ENCODE measurements at places on chromosomes 2 and 18.

- no peak for DNase-seq
Observed at GRCh38 chr18:44917216-44918141, 236.8 kb downstream of the SETBP1 start.

DNA sequence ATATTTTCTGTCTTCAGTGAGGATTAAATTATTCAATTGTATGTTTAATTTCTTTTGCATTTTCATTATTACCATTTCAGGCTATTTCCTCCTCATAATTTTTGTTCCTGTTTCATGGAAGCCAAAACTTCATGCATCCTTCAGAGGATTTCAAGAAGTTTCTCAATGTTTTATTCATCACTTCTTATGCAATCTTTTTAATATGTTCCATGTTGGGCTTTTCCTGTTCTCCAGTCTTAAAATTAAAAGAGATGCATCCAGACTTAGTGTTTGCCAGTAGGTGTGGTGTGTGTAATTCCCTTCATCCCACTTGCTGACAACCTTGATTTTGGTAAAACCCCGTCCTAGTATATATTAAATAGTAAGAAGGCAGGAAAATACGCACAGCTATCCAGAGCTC lies 190.0 kb downstream of the EN1 start:
- DNase-seq, result no peak

- DNase-seq, result no peak
Observed at GRCh38 chr2:222024932-222025880, 273.6 kb downstream of the PAX3 start.

GRCh38 chr2:106339132-106339531 lies 129.1 kb downstream of the RGPD3 start:
- DNase-seq, result no peak

DNA sequence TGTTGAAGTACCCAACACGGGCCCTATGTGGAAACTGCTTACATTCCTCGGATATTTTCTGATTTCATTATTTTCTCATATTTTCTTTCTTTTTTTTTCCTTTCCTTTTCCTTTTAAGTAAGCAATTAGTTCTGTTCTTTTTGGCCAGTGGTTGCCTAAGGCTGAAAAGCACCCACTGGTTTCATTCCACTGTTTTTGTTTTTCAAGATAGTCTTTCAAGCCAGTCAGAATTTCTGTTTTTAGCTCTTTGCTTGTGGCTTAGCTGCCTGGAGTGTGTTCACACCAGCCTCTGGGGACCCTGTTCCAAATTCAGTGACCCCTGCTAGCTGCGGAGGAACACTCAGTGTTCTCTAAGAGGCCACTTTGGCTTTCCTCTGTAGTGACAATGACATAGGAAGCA lies 73.6 kb downstream of the NRP2 start:
- DNase-seq, result no peak

- no peak for DNase-seq
Observed at GRCh38 chr18:22408059-22408458, 9.7 kb downstream of the CTAGE1 start.

Measured in CD8-positive, alpha-beta memory T cell (primary cell).